ENCODE measurements at places on chromosomes 6 and 20.

DNA sequence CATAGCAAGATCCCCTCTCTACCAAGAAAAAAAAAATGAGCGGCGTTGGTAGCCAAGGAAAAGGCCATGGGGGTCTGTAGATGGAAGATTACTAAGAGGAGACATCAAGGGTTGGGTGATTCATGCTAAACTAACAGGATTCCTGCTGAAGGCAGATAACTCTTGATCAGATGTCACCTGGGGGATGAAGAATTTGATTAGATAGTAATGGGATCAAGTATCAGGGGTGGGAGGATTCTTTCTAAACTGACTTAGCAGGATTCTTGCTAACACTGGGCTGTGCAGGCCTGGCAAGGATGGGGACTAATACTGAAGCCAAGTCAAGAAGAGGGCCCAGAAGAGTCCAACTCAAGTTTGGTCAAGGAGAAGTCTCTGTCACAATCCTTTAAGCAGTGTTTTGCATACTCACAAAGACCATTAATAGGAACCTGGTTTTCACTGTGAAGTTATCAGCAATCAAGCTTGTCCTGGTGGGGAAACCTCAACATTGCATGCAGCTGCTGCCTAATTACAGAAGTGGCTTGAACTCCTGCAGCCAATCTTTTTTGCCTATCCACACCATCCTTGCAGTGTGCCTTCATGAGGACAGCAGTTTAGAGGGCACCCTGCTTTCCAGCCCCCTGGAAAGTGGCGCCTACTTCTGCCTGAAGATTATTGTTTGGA lies 61.3 kb downstream of the ANKRD6 start:
- no peak for DNase-seq

GRCh38 chr6:34462551-34462971 lies 3.3 kb upstream of the PACSIN1 start:
- DNase-seq = no peak

GRCh38 chr6:9799582-9799981 lies 615.3 kb downstream of the TFAP2A start:
- DNase-seq = no peak

GRCh38 chr6:169665289-169665688 lies 36.5 kb downstream of the WDR27 start:
- DNase-seq = no peak
